T-helper 9 cell (primary cell): ENCODE measurements at places on chromosomes 2 and 18.
A peak's percentile ranks its signal among the peaks of the same experiment; 100 is the strongest.

GRCh38 chr2:28346587-28346986 lies 46.1 kb upstream of the FOSL2 start:
- no peak for DNase-seq

DNA sequence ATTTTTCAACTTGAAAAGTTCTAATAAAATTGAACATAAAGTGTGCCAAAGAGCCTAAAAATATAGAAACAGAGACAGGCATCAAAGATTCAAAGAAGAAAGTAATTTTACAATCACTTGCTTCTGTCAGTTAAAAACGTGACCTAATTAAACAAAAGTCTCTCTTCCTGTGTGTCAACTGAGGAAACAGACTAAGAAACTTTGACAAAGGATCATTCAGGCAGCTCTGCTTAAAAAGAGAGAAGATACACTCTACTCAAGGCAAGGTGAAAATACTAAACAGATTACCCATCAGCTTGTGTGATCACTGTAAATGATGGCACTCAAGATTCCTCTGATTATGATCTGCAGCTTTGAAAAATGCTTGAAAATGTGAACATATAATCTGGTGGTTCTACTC lies 47.8 kb downstream of the DYM start:
- no peak for DNase-seq

GRCh38 chr2:55718165-55719008 lies 24.7 kb upstream of the PNPT1 start:
- peak; percentile 14 for DNase-seq

DNA sequence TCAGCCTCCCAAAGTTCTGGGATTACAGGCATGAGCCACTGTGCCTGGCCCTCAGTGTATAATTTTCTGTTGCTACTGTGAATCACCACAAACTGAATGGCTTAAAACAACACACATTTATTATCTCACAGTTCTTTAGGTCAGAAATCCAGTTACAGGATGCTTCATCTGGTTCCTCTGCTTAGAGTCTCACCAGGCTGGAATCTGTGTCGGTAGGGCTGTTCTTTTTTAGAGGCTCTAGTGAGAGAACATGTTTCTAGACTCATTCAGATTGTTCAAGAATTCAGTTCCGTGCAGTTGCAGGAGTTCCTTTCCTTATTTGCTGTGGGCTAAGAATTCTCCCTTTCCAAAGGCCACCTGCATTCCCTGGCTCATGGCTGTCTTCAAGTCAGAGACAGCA lies 22.2 kb downstream of the CCDC121 start:
- DNase-seq: no peak

GRCh38 chr18:13320891-13321425 lies 102.4 kb downstream of the LDLRAD4 start:
- no peak for DNase-seq

- DNase-seq: no peak
Observed at GRCh38 chr2:162295009-162295408, 23.5 kb downstream of the IFIH1 start.

GRCh38 chr2:238104226-238104690 lies 4.1 kb downstream of the ESPNL start:
- DNase-seq: no peak

DNA sequence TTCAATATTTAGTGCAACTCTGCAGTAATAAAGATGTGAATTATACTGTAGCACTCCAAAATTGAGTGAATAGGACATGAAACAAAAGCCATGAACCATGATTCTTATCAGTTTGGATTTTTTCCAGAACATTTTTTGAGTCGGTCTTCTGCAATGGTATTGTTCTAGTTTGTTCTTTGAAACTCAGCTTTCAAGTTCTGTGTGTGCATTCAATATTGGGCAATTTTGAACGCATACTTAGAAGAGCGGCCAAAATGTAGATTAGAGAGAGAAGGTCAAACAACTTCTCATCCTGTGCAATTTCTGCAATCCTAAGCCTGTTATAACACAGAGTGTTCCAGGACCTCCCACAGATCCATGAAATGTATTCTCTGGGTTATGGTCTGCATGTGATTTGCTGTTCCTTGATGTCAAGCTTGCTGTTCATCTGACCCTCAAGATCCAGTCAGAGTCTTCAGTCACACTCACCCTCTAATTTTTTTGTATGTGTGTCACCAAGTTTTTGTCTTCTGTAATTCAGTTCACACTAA lies 48.3 kb downstream of the TSPYL6 start:
- DNase-seq: no peak

- no peak for DNase-seq
Observed at GRCh38 chr18:5747678-5748077, 147.6 kb downstream of the TMEM200C start.

DNA sequence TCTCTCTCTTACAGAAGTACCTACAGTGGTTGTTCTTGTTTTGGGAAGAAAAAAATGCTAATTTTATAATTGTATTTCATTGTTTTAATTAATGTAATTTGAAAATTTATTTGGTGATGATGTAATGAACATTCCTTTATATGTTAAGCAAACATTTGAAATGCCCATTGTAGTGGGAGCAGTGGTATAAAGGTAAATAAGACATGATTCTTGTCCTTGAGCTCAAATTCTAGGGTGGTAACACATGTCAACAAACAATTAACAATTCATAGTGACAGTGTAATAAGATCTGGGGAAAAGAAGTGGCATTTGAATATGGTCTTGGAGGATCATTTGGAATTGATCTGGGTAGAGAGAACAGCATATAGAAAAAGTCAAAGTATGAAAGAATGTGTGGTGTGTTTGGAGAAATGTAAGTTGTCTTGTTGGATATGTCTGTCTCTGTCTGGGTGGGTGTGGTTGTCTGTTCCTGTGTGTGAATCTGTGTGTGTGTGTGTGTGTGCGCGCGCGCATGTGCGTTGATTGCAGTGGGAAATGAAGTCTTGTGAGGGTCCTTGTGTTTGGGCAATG lies 5.8 kb downstream of the PTPN4 start:
- DNase-seq: no peak

- DNase-seq: no peak
Observed at GRCh38 chr18:33010149-33010548, 237.3 kb upstream of the KLHL14 start.

- no peak for DNase-seq
Observed at GRCh38 chr2:99935662-99936061, 206.7 kb downstream of the AFF3 start.

GRCh38 chr18:51523671-51524070 lies 326.2 kb upstream of the MEX3C start:
- no peak for DNase-seq

DNA sequence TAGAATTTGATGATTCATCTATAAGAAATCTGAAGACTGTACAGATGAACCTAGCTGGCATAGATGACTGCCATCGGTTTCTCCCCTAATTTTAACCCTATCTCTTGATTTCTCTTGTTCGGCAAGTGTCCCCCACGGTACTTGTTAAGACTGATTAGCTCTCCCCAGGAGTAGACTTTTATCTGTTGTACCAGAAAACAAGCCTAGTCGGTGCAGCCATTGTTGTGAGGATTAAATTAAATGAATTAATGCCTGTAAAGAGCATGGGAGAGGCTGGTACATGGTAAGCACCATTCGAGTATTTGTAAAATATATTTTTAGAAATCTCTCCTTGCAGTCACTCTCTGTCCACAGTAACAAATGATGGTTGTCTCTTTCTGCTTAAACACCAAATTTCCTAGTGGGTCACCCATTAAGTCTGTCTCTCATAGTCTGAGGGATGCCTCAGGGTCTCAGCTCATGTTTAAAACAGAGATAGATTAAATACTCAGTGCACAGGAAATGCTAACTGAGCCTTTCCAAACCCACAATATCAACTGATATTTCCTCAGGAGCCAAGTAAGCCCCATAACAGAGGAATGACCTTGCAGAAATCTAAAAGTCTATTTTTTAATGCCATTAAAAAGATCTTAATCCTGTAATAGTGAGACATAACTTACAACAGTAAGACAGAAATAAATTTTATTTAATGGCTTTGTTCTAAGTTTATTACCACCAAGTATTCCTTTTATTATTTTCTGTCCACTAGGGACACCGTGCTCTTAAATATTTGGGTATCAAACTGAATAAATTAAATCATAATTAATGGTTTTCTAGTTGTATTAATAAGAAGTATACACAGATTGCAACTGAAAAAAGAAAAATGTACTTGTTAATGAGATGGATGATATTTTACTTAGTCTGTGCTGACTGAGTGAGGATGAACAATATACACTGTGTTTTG lies 2.9 kb upstream of the B4GALT6 start:
- DNase-seq: no peak

DNA sequence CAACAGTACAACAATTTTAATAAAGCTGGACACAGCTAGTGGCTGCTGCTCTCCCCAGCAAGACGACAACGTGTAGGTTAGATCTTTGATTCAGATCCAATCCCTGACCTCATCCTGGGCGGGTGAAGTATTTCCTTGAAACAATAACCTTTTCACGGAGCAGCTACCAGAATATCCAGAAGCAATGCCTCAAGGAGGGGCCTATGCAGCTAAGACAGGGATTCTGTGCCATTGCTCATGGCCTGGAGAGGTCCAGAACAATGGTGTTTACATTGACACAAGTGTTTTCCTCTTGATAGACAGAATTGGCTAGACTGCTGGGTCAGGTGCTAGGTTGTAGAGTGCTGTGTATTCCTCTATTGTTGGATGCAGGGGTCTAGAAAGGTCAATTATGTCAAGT lies 520.1 kb downstream of the BCL11A start:
- no peak for DNase-seq

GRCh38 chr2:56333812-56334485 lies 150.2 kb downstream of the CCDC85A start:
- DNase-seq: no peak

- DNase-seq: no peak
Observed at GRCh38 chr2:191869781-191870180, 22.9 kb upstream of the CAVIN2 start.

DNA sequence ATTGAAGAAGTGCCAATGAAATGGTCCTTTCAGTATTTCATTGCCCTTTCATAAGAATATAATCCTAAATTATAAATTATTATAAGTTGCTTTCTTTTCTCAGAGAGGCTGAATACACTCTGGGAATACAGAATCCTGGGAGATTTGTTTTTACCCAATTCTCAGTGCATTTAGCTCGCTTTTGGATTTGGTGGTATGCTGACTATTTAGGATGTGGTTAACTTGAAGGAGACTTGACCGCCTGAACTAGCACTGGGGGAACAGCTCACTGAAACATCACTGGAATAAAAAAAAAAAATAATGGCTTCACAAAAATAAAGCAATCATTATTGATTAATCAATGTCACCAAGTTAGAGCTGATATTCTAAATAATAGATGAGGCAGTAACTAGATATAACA lies 10.2 kb downstream of the TNFAIP6 start:
- no peak for DNase-seq

- DNase-seq: no peak
Observed at GRCh38 chr2:238979636-238980035, 131.8 kb downstream of the TWIST2 start.

DNA sequence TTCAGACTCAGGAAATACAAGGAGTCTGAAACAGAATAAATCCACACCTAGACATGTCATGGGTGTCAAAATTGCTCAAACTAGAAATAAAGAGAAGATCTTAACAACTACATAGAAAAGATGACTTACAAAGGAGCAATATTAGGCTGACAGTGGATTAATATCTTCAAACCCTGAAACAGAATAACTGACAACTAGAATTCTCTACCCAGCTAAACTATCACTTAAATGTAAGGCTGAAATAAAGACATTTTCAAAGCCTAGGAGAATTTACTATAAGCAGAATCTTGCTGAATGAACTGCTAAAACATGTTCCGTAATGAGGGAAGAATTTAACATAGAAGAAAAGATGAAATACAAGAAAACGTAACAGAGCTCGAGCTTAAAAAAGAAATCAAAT lies 168.1 kb downstream of the EHBP1 start:
- DNase-seq: no peak

DNA sequence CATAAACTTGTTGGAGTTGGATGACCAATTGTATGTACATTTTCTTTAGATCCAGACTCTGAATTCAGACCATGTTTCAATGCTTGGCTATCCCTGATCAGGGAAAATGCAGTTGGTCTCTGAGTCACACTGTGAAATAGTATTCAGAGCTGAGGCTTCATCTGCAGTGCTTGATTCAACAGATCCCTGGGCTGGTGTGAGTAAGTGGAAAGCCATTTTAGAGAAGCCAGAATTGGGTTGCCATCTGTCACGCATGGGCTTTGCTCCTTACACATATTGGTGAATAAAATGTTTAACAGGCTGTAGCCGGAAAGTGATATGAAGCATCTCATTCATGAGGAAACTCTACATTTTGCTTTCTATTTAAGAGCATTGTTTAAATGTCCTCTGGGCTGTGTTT lies 50.0 kb upstream of the ACYP2 start:
- DNase-seq: no peak

DNA sequence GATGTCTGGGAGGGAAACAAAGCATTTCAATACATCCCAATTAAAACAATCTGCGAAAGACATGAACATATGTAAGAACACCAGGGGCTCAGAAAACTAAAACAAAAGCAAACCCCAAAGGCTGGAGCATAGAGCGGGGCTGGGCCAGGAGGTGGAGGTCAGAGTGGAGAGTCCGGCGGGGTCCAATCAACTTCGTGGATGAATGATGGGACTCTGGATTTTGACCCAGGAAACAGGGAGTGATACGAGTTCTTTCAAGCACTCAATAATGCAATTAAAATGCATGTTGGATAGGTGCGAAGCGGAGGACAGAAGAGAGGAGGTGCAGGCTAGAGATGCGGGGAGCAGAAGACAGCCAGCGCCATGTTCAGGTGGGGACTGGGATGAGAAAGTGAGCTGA lies 200.7 kb upstream of the PXDN start:
- no peak for DNase-seq

DNA sequence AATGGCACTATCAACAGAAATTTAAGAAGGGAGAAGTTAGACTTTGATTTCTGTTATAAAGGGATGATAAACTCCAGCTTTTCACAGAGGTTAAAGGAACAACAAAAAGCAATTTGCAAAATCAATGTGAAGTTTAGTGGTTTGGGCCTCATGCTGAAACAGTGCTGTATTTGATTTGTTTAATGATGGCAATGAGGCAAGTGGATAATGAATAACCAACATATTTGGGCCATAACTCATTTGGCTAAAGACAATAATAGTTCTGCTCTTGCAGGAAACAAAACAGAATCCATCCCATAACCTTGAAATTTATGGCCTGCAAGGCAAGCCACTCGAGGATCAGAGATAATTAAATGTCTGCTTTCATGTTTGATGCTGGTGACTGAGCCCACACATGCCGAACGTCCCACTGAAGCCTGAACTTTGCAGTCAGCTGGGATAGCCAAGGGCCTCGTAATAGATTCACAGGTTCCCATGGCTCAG lies 56.5 kb downstream of the TPGS2 start:
- no peak for DNase-seq

- no peak for DNase-seq
Observed at GRCh38 chr2:9658972-9659371, 28.2 kb upstream of the YWHAQ start.

- DNase-seq: no peak
Observed at GRCh38 chr18:34018336-34018735, 206.4 kb downstream of the NOL4 start.

- no peak for DNase-seq
Observed at GRCh38 chr2:173602153-173602795, 247.6 kb downstream of the CDCA7 start.

GRCh38 chr2:190986221-190986953 lies 27.6 kb downstream of the STAT1 start:
- no peak for DNase-seq
